Aorta (tissue), 5 donors: ENCODE measurements at places on chromosomes 7 and 10. TPM values are rescaled to one million over a fixed set of nuclear protein-coding genes. Genes with fewer than 3 reads are reported as not detected.

- no peak for DNase-seq
Observed at GRCh38 chr10:11823989-11824346, 812 bp downstream of the PROSER2 start.

DNA sequence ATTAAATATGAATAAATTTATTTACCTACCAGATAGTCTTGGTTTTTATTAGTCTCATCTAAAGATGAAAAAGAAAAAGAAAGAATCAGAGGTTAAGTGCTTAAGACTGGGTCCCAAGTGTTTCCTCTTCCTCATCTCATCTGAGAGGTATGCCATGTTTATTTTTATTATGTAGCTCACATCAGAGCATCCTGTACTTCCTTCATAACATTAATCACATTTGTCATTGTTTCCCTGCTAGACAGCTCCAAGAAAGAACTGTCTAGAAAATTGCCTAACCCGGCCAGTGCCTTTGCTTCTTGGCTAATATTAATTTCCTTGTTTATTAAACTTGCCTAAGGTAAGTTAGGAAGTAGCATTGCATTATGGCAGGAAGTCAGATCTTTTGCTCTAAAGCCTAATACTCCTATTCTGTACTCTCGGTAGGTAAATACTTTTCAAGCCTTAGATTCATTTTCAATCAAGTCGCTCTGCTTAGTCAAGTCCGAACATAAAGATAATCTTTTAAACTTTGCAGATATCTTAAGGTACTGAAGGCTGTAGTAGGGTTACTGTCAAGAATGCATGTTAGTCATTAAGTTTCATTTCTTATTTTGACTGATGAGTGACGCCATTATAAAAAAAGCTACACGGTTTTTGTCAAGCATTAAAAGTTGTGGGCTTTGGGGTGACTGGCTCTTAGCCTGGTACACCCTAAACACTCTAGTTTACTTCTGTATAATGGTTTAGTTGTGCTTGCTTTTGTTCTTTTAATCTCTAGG is 47.4 kb downstream of the ZMYND11 start:
- no peak for DNase-seq

DNA sequence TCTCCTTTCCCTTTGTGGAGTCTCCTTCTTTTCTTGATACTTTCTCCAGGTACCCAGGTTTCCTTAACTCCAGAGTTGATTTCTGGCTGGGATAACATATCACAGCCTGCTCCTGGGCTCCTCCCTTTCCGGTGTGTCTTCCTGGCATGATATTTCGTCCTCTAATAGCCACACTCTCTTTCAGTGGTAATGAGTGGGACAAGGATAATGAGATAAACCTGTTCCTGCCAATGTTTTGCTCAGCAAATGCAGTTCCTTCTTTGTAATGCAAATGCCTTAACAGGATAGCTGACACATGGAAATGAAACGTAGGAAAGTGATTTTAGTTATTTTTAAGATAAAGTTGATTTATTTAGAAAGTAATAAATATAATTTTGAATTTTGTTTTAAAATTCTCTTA is 168.6 kb downstream of the NRP1 start:
- no peak for DNase-seq

The VPS37D gene
- 0.88 TPM for polyA plus RNA-seq

DNA sequence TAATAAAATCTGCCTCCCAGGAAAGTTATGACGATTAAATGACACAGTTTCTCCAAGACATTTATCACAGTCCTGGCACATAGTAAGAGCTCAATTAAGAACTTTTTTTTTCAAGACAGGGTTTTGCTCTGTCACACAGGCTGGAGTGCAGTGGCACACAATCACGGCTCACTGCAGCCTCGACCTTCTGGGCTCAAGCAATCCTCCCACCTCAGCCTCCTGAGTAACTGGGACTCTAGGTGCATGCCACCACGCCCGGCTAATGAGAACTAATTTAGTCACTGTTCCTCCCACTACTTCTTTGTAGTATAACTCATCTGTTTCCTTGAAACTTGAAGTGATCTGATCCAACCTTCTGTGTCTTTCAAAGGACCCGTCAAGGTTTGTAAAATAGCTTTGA is 42.2 kb upstream of the MXI1 start:
- DNase-seq = no peak

GRCh38 chr7:23658831-23659427 is 21.1 kb upstream of the FAM221A start:
- no peak for DNase-seq

The LIPK gene
- not detected for polyA plus RNA-seq

GRCh38 chr7:149444287-149444686 is 16.6 kb downstream of the ZNF777 start:
- DNase-seq = no peak

The GFRA1 gene
- under 0.01 TPM for polyA plus RNA-seq

The SFTPD gene
- polyA plus RNA-seq = 1.2 TPM

The PARD3 gene
- polyA plus RNA-seq = 6.4 TPM

DNA sequence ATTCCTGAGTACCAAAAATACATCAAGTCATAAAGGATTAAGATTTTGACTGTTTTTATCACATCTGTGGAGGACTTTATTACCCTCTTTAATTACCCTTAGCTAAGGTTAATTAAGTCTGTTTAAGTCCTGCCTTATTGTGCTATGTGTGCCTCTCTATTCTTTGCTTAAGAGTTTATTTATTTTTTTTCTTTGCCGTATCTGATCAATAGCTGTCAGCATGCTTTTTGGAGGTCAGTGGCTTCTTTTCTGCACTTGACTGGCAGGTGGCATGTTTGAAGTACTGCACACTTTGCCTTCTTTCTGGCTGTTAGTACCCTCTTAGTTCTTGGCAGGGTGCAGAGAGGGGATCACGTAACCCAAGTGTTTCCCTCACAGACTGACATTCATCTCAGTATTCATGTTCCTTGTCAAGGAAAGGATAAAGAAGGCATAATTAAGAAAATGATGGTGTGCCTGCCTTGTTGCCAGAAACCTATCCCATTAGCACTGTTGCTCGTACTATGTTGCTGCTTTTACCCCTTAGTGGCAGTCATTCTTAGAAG is 225.8 kb downstream of the EXOC4 start:
- no peak for DNase-seq

- no peak for DNase-seq
Observed at GRCh38 chr10:100877461-100877850, 35.3 kb upstream of the SLF2 start.

- DNase-seq = no peak
Observed at GRCh38 chr7:42432644-42433043, 195.6 kb upstream of the GLI3 start.

DNA sequence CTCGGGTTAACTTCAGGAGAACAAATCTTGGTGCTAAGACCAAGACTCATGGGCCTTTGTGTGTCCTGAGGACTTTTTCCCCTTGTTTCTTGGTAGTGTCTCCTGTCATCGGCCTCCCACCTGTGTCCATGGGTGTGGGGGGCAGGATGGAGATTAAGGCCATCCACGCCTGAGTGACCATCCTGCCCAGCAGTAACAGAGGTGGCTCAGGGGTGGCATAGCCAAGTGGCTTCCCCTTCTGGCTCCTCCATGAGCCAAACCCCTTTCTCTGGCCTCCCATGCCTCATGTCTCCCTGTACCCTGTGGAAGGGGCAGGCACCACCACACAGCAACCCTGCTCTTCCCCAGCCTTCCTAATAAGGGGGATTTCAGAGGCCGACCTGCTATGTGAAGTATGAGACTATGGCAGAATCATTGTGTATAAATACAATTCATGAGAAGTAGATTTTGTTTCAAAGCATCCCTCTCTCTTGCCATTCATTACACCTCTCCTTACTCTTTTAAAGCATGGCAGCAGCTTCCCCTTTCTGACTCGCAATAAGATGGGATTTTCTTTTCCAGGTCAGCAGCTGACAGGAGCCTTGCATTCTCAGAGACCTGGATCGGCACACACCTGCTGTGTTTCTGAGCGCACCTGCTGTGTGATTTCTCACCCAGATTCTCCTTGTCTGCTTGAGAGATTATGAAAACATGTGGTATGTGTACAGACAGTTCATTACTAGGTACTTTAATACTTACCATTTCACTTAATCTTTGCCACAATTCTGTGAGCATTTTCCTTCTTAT is 102.5 kb downstream of the XPNPEP1 start:
- no peak for DNase-seq

DNA sequence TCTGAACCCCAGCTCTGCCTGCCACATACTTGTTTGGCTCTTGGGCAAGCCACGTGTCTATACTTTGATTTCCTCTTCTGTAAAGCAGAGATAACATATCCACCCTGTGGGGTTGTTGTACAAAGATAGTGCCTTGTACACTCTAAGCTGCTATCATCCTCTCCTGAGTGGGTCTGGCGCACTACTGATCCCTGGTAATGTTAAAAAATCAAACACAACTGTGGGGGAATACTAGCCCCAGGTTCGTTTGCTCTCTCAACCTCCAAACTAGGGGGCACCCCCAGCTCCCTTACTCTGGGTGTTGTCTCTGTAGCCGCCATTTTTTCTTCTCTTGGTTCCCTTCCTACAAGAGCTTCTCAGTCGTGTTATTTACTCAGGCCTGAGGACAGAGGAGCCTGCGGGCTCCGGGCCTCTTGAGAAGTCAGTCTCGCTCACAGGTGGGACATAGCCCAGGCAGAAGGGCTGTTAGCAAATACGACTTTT is 1.0 kb downstream of the POLM start:
- no peak for DNase-seq

DNA sequence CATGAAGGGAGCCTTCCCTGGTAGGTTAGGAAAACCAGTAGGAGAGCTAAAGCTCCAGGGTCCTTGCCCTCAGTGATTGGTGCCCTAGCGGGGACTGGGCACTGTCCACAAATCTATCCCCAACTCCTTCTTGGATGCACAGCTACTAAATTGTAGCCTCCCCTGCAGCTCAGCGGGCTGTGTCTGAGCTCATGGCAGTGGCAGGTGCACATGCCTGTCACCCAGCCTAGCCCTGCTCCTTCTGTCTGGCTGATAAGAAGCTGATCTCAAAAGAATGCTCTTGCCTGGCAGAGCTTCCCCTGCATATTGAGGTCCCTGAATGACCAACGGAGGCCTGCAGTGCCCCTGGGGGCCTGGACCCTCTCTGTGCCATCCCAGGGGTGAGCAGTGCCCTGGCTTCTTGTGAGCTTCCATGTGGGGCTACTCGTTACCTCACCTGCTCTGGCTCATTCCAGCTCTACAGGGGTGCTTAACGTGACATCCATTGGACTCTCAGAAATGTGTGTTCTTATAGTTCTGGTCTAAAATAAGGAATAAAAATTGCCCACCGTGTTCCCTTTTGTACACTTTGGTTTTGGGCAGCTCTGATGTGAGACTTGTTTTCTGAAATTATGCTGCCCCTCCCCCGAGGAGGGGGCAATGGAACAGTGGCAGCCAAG is 59.8 kb upstream of the ANTXRL start:
- no peak for DNase-seq

- no peak for DNase-seq
Observed at GRCh38 chr10:79105150-79105739, 36.5 kb downstream of the ZMIZ1 start.

- no peak for DNase-seq
Observed at GRCh38 chr7:93004906-93005305, 112.9 kb downstream of the SAMD9 start.

- DNase-seq = peak; percentile 91
Observed at GRCh38 chr10:86953747-86954680, 3.4 kb downstream of the MMRN2 start.

The CPVL gene
- polyA plus RNA-seq = 2.7 TPM

DNA sequence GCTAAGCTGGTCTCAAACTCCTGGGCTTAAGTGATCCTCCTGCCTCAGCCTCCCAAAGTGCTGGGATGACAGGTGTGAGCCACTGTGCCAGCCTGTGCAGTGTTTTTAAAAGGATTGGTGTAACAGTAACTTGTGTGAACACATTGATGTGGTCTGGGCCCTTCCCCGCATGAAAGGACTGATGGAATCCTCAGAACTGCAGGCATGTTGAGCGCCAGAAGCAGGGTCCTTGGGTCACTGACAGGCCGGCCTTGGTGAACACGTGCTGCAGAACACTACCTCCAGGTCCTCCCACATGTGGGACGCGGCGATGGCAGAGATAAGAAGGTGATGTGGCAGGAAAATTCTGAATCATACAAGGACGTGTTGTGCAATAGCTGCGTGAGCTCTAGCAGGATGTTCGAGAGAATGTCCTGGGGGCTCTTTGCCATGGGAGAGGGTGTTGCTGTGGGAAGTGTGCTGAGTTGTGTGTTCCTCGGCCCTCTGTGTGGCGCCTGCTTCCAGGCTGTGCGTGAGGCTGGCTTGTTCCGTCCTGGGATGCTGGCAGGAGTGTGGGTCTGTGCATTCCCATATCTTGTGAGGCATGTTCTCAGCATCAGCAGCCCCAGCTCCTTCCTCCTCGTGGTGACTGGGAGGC is 68.2 kb downstream of the DNAJB6 start:
- DNase-seq = peak; percentile 55

The IRF5 gene
- 7.8 TPM for polyA plus RNA-seq

DNA sequence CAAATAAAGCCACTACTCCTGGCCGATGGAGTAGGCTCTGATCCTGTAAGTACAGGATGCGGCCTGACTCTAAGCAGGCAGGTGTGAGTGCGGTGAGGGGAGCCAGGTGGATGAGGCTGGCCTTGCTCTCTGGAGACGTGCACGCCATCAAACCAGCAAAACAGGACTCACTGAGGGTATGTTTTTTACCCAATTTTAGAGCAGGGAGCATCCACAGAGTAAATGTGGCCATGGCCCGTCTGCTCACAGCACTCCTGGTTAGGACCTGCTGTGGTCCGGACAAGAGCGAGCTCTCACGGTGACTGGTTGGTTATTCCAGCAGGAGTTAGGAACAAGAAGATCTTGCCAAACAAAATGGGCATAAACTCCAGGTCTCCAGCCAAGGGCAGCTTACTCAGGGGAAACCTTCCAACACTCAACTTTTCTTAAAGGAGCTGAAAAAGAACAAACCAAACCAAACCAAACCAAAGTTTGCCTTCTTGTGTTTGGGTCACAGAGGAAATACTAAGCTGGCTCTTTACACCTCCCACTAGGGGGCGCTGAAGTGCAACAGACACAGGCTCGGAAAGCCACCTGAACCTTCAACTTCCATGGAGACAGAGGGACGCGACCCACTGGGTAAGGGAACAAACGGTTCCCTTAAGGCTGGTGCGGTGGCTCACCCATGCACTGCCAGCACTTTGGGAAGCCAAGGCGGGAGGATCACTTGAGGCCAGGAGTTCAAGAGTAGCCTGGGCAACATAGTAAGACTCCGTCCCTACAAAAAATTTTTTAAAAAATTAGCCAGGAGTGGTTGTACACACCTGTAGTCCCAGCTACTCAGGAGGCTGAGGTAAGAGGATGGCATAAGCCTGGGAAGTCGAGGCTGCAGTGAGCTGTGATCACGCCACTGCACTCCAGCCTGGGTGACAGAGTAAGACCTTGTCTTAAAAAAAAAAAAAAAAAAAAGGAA is 122.4 kb downstream of the CLEC2L start:
- DNase-seq = peak; percentile 87

The CDNF gene
- 1.3 TPM for polyA plus RNA-seq

- peak; percentile 89 for DNase-seq
Observed at GRCh38 chr10:11017570-11018431, at the start of gene CELF2. Gene CELF2 (plus strand): TSS chr10:11017872. CDS start chr10:11018090, 218 bp downstream.

DNA sequence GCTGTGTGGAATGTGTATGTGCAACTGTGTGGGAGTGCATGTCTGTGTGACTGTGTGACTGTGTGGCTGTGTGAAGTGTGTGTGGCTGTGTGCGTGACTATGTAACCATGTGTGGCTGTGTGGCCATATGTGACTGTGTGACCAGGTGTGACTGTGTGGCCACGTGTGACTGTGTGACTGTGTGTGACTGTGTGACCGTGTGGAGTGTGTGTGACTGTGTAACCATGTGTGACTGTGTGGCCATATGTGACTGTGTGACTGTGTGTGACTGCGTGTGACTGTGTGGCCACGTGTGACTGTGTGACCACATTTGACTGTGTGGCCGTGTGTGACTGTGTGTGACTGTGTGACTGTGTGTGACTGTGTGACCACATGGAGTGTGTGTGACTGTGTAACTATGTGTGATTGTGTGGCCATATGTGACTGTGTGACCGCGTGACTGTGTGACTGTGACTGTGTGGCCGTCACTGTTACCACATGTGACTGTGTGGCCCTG is 502.9 kb downstream of the DNAJB6 start:
- no peak for DNase-seq
